Posterior cingulate gyrus (tissue), 11 donors: ENCODE measurements at places on chromosomes 2 and 18.

GRCh38 chr2:9547262-9547991 lies 8.2 kb downstream of the ADAM17 start:
- no peak for DNase-seq

- no peak for DNase-seq
Measured at GRCh38 chr2:28296904-28297303, 95.8 kb upstream of the FOSL2 start.

DNA sequence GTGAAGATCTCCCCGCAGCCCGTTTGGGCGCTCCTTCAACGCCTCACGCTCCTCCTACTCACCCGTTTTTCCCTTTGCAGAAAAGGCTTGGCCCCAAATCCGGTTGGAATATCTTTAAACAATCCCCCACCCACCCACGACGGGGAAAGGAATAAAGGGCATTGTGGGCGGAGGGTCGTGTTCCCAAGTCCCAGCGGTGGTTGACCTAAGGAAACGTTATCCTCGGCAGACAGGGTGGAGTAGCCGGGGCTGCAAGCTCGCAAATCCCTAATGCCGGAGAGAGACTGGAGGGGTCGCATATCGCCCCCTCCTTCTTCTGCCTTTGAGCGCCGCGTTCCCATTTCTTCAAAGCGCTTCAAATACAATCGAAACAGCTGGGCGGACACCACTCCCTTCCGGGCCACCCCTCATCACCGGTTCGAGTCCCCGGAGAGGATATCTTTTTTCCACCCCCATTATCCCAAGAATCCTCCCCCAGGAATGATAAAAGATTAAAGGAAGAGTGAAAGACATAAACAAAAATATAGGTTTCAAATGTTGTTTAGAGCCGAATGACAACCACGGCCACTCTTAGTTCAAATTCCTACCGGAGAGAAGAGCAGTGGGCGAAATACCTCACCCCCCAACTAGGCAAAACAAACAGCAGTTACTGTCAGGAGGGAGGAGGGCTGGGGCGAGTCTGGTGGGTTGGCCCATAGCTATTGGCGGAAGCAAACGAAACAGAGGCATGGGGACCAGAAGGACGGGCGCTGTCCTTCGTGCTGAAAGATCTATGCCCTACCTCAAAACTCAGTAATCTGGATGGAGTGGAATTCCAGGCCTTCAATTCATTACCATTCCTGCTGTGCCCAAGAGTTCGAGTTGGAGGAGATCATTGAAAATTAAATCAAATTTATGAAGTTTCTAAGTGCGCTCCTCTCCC lies 2.8 kb upstream of the GAD1 start:
- no peak for DNase-seq

GRCh38 chr18:75364512-75365253 lies 62.8 kb downstream of the SMIM21 start:
- no peak for DNase-seq

DNA sequence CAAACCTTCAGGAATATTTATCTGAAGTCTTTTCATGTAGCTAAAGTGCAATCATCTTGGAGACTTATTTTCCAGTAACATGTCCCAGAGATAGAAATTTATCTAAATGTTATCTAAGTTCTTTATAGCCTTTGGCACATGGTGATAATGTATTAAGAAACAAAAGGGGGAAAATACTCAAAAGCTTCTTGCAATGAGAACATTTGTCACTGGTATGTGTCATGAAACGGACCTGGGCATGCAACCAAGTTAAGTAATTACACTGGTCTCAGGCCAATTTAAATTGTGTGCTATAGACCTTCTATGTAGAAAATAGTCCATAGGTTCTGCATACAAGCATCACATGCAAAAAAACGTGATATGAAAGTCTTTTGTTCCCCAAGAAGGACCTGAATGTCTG lies 136.2 kb downstream of the SLC8A1 start:
- no peak for DNase-seq

- no peak for DNase-seq
Measured at GRCh38 chr2:101486258-101486701, 11.4 kb upstream of the RFX8 start.

DNA sequence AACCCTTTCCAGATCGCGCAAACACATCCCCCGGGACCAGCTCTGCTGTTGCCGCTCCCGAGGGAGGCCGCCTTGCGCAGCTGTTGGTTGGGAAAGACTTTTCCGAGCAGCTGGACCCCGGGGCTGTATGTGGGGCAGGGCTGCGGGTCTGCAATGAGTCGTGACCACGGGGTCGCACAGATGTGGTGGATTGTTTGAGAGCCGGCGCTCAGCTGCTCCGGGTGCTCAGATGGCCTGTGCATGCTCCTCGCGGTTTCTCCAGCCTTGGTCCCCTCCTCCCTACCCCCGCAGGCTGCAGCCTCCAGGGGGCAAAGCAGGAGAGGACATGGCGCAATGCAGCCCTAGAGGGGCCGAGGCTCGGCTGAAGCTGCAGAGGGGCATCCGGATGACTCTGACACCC lies 105.2 kb upstream of the OTOS start:
- DNase-seq = no peak

DNA sequence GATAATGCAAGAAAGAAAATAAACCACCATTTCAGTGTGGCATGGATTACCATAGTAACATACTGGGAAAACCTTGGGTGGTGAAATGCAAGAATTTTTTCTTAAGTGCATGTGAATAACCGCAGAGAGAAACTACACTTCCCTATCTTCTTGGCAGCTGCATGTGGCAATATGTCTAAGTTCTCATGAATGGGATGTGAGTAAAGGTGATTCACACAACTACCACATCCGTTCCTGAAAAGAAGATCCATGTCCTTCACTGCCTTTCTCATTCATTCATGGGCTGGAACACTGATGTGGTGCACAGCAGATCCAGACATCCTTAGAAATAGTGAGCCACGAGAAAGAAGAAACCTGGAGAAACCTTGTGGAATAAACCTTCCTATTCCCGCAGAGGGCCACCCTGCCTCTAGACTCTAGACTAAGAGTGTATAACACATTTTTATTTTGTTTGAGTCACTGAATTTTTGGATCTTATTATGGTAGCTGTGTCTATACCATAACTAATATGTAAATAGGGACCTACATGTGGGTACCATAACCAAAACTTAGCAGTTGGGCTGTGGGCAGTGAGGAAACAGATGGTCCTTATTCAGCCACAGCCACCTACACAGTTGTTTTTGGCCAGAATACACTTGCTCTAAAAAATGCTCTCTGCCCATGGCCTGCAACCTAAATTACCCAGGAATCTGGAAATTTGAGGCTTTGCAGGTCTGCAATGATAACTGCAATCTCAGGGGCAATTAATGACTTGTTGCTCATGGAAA lies 573.3 kb downstream of the LRP1B start:
- DNase-seq = no peak
